ENCODE measurements at places on chromosomes 1 and 21.

DNA sequence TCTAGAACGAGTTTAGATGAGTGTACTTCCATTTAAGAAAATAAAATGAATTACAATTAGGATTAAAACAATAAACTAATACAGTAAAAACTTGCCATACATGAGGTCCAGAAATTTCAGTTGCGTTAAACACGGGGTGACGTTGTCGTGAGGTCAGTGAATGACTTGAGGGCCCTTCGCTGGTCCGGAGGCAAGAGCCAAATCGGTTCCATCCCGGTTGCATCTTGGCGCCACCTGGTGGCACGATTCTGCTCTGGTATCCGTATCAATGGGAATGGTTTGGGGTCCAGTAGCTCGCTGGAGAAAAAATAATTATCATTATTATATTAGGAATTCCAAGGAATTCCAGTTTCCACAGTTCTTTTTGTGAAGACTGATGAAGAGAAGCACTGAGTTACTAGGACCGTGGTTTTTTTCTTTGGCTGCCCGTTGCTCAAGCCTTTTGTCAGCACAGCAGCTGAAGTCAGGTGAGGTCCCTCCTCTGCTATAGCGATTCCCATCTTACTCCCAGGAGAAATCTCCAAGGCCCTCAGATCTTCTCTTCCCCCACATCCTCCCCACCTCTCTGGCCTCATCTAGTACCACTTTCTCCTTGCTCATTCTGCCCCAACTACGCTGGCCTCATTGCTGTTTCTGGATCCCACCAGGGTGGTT lies 161.4 kb downstream of the SLC35F3 start:
- peak; percentile 90 for DNase-seq
- H3K36me3 ChIP-seq = no peaks in the 10 kb centered on the region
- no peaks in the 10 kb centered on the region for H3K4me1 ChIP-seq
- H3K27me3 ChIP-seq = no peaks in the 10 kb centered on the region

DNA sequence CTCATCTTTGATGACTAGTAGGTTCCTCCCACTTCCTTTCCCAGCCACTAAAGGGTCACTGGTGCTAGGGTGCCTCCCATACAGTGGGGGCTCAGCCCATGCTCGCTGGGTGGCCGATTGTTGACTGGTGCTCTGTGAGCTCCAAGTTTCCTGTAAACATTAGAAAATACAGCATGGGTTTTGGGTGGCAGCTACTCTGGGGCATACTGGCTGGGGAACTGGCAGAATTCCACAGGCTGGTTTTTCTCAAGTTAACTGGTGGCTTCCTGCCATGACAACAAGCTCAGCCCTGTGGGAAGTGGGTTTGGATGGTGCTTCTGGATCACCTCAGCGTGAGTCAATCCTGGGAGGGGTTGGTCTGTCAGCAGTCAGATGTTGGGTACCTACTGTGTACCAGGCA lies 28.7 kb upstream of the CRNN start:
- H3K4me3 ChIP-seq = no peak overlapping the region
- H3K36me3 ChIP-seq = no peaks in the 10 kb centered on the region
- no peak overlapping the region for H3K27ac ChIP-seq
- no peaks in the 10 kb centered on the region for H3K27me3 ChIP-seq
- H3K4me1 ChIP-seq = peaks cover 3% of the 10 kb centered on the region

- H3K27me3 ChIP-seq = no peaks in the 10 kb centered on the region
- no peaks in the 10 kb centered on the region for H3K36me3 ChIP-seq
- H3K4me3 ChIP-seq = no peak overlapping the region
Observed at GRCh38 chr1:91776068-91776794, 109.7 kb downstream of the TGFBR3 start.

DNA sequence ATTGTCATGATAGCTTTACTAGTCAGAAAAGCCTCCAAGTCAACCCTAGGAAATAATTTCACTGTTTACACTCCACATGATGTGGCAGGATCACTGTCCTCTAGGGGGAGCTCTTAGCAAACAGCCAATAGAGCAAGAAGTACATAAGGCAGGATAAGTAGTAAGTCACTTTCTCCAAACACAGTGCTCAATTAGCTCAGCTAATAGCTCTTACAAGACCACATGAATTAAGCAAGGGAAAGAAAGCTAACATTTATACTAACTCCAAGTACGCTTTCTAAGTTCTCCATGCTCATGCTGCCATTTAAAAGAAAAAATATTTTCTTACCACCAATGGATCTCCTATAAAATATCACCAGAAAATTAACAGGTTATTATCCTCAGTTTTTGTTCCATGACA lies 66.9 kb upstream of the LRIF1 start:
- peak; percentile 87 for DNase-seq
- no peaks in the 10 kb centered on the region for H3K27me3 ChIP-seq
- H3K4me3 ChIP-seq = no peak overlapping the region
- no peaks in the 10 kb centered on the region for H3K36me3 ChIP-seq
- H3K27ac ChIP-seq = no peak overlapping the region

All from GM23338 (cell line).